NB4 (cell line): ENCODE measurements at places on chromosomes 4 and X.
A peak's percentile ranks its signal among the peaks of the same experiment; 100 is the strongest.

DNA sequence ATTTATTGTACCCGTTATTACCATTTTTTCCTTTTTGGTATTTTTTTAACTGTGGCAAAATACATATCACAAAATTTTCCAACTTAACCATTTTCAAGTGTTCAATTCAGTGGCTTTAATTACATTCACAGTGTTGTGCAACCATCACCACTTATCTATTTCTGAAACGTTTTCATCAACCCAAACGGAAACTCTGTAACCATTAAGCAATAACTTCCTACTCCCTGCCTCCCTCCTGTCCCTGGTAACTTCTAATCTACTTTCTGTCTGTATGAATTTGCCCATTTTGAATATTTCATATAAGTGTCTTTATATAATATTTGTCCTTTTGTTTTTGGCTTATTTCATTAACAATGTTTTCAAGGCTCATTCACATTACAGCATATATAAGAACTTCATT lies 57.4 kb upstream of the MSN start:
- peak; percentile 89 for DNase-seq

DNA sequence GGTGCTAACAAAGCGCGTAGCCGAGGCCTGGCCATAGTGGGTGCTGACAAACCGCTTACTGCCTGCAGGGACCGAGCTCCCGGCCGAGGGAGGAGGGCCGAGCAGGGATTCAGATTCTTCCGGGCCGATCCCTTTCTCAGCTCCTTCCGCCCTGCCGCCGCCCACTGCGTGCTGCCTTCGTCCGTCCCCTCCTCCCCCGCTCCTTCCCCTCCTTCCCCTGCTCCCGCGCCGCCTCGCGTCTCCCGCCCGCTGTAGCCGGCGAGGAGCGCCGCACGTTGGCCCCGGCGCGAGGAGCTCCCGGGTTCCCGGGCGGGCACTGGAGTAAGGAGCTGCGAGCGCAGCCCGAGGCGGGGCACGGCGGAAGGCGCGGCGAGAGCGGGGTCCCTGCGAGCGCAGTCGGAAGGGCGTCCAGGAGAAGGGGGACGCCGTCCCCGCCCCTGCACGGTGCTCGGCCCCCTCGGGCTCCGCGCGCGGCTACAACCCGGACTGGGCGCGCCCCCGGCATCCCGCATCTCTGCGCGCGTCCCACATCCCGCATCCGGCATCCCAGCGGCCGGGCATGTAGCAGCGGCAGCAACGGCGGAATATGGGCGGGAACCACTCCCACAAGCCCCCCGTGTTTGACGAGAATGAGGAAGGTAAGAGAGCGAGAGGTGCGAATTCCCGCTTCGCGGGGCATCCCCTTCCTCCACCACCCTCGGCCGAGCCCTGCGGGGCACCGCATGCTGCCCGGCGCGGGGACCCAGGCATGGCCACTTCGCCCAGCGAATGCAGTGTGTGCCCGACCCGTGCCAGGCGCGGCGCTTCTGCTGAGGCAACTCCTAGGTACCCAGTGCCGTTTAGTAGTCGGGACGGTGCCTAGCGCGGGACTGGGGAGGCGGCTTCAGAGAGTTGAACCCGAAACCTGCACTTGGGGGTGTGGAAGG lies at the start of gene STK32B:
TSS of gene STK32B (plus strand) at position 203 of the 926 bp plus-strand sequence.
- DNase-seq = peak; percentile 93

GRCh38 chr4:95293014-95293413 lies 255.8 kb downstream of the UNC5C start:
- no peak for DNase-seq

DNA sequence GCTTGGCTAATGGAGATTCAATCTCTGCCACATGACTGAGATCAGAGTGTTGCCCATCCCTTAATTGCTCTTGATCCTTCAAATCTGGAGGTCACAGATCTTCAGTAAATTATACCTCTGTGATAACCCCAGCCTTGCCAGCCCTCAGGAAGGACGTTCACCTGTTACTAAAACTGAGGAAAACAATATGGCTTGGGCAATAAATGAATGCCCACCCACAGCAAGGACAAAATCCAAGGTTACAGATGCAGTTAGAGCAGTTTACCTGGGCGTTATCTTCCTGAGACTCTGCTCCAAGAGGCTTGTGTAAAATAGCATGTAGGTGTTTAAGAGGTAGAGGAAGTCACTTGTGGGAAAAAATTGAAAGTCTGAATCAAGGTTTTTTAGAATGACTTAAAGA lies 69.3 kb upstream of the MAOA start:
- no peak for DNase-seq
